WTC11 (cell line): ENCODE measurements at places on chromosomes 6 and 20.

DNA sequence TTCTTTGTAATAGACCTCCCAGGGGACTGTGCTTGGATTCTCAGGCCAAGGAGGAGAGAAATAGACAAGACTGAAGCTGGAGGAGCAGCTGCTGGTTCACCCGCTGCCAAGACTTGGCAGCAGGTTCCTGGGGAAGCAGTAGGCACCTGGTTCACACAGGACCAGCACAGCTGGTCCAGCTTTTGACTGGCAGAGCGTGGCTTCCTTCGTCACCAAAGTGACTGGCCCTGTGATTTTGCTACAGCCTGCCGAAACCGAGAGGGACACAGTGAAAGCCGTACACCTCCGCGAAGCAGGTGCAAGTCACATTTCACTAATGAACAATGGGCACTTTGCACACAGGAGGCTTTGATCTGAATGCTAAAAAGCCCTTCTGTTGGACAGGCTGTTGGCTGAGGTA lies 199.0 kb downstream of the RNF144B start:
- DNase-seq: no peak

GRCh38 chr20:61117725-61118124 lies 134.3 kb upstream of the CDH4 start:
- DNase-seq: no peak

GRCh38 chr6:157037165-157037564 lies 260.0 kb downstream of the ARID1B start:
- no peak for DNase-seq

DNA sequence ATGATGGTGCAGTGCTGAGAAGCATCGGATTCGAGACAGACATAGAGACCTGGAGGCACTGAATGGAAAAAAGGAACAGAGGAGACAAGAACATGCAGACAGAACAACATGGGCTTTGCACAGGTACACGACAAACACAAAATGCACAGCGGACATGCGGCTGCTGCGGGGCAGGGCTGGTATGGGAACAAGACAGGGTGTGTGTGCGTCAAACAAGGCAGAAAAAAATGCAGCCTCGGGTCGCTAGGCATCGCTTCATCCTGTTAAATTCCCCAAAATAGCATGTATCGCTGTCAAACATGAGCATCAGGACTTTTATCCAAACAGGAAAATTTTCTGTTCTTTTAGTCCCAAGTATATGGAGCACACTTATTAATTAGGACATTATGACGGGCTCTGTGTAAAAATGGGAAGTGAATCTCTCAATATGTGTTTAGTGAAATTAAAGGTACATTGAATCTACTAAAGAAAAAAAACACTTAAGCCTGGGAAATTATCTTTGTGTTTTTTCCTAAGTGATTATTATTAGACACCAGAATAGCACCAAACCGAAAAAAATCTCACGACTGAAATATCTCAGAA lies 36.1 kb upstream of the TBXT start:
- DNase-seq: no peak

DNA sequence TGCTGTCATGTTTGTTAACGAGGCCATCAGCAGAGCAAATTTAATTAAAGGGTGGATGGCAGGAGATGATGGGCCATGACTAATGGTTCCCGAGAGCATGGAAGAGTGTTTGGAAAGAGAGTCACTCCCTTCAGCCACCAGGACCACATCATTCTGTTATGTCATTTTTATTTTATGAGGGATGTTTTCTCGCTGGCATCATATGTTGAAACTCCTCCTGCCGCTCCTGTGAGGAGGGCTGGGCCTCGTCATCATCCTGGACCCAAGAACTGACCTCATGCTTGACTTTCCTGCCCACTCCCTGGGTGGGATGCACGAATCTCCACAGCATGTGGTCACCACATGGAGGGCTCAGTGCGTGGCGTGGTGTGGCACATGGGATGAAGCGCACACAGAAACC lies 86.4 kb upstream of the FRMD1 start:
- no peak for DNase-seq

DNA sequence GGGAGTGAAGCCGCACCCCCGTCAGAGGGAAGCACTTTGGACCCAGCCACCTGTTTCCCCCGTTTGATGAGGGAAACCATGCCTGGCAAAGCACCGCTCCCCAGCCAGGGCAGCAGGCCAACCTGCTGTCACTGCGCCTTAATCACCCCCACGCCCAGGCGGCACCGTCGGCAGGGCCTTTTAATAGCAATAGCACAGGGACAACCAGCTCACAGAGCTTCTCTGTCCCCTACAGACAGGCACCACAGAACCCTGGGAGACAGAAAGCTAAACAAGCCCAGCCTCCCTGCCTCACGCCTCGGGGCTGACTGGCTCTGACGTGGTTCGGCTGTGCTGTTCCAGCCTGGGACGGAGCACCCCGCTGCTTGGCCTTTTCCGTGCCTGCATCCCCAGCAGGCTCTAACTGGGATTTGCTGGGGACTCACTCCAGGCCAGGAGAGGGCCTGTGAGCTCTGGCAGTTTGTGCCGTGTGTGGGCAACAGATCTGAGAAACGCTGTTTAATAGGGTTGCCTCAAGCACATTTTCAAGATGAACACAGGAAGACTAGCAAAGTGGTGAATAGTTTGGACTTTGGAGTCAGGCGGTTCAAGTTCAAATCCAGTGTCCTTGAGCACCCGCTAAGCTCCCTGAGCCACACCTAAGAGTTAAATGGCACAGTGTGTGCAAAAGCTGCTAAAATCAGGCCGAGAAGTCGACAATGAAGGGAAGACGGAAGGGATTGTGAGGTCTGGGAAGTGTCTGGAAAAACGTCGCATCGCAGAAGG lies 223.8 kb downstream of the NRN1 start:
- no peak for DNase-seq

GRCh38 chr20:46520976-46521579 lies 7.7 kb upstream of the ZNF334 start:
- DNase-seq: peak; percentile 77

- no peak for DNase-seq
These were observed 27.5 kb downstream of the HLA-F start for GRCh38 chr6:29750709-29751108.

- DNase-seq: no peak
These were observed 13.7 kb downstream of the C6orf132 start for GRCh38 chr6:42128460-42129359.

DNA sequence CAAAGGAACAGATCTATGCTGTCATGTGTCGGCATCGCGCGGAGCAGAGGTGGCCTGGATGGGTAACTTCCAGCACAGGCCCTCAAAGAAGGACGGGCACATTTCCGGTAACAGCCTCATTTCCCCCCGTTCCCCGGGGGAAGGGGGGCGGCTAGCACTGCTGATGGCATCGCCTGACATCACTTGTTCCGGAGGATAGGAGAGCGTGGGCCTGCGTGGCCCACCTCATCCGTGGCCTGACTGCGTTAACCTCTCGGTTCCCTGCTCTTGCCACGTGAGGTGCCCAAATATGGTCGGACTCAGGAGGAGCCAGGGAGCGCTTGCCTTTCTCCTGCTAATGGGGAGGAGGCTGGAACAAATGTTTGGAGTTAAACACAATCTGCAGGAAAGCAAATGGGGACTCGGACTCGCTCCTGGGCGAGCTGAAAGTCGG lies at the start of gene AKAP12:
Gene AKAP12, plus strand, starts transcription at position 365 of the 433 bp plus-strand sequence. CDS start 596 bp downstream, outside the sequence.
- peak; percentile 47 for DNase-seq

GRCh38 chr20:61970357-61970756 lies 95.3 kb downstream of the TAF4 start:
- DNase-seq: no peak

GRCh38 chr6:133392015-133392414 lies 150.9 kb downstream of the EYA4 start:
- no peak for DNase-seq

DNA sequence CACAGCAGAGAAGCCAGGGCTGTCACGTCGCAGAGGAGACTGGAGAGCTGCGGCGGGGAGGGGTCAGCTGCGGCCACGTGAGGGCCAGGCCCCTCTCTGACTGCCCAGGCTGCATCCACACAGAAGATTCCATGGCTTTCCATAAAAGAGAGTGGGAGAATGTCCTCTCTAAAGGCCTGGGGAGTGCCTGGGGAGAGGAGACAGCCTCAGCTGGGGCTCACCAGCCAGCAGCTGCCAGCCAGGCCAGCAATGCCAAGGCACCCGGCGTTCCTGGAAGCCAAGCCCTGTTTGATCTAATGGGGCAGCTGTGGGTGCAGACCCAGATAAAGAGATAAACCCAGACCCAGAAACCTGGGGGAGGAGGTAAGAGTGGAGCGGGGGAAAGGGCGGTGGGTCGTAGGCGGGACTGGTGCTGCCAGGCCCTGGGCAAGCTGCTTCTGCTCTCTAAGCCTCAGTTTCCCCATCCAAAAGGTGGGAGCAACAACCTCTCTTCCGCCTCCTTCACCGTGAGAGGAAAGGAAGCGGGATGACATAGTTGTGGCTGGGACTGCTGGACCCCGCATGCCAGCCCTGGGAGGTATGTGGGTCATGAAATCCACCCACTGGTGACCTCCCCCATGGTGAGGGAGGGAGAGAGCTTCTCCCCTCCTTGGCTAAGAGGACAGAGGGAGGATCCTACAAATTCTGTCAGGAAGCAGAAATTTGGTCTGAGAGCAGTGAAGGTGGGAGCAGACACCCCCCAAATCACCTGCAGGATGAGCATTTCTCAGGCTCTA lies 3.1 kb upstream of the OSBPL2 start:
- DNase-seq: no peak

DNA sequence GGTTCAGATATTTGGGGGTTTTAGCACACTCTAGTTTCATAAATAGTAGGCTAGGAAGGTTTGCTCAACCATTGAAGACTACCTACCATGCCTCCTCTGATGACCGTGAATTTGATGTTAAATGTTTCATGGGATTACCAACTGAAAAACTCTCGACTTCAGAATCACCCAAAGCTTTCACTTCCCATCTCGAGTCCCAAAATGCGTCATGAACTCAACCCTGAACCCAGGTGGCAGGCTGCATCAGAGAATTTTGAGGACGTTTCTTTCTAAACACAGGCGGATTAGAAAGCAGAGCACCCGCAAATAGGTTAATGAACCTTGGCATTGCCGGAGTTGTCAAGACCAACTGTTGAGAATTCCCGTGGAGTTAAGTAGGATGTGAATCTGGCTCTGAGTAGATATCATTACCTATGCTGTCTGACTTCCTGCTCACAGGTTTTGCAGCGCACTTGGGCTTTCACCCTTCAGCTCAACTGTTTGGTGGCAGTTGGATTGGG lies 98.4 kb upstream of the ADTRP start:
- DNase-seq: no peak

DNA sequence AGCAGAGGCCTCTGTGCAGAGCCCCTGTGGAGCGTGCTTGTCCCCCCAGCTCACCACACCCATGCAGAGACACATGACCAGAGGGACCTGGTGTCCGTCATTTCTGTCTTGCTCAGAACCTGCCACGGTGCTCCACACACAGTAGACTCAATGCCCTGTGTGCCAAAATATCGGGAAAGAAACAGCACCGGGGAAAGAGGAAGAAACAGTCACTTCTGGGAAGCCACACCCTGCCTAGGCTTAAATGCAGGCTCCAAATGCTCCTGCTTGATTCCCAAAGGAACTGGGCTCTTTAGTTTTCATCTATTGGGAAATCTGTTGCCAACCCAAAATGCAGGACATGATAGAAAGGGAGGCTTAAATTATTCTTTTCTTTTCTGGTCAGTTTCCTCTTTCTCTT lies 503.9 kb downstream of the CD83 start:
- DNase-seq: no peak

DNA sequence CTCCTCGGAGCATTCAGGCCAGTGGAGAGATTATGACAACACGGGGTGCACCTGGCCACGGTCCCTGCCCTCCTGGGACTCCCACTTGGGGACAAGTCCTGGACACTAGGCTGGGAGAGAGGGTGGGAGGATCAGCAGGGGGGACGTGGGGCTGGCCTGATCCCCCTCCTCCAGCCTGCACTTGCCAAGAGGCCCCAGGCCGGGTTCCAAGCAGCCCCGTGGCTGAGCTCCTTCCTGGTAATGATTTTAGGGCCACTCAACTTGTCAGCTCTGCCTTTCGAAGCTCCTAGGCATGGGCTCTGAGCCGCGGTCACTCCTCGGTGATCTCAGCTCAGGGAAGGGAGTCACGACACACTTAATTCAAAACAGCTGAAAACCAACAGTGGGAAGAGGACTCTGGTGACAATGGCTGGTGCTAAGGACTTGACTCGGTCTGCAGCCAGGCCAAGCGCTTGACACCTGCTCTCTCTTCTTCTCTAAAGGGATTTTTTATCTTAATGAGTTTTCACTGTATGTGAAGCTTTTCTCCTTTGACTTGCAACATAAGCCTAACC lies 161.7 kb downstream of the BMP7 start:
- DNase-seq: no peak

- no peak for DNase-seq
These were observed 211.4 kb downstream of the FUT9 start for GRCh38 chr6:96227135-96227534.

GRCh38 chr6:109062767-109063352 lies 31.8 kb downstream of the SESN1 start:
- no peak for DNase-seq

DNA sequence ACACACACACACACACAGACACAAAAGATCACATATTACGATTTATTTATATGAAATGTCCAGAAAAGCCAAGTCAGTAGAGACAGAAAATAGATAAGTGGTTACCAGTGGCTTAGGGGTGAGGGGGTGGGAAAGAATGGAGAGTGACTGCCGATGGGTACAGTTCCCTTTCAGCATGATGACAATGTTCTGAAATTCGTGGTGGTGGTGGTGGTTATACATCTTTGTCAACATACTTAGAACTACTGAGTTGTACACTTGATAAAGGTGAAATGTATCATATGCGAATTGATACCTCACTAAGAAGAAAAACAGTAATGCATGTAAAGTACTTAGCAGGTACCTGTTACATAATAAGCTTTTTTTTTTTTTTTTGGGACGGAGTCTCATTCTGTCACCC lies 124.3 kb downstream of the SCAF8 start:
- no peak for DNase-seq

DNA sequence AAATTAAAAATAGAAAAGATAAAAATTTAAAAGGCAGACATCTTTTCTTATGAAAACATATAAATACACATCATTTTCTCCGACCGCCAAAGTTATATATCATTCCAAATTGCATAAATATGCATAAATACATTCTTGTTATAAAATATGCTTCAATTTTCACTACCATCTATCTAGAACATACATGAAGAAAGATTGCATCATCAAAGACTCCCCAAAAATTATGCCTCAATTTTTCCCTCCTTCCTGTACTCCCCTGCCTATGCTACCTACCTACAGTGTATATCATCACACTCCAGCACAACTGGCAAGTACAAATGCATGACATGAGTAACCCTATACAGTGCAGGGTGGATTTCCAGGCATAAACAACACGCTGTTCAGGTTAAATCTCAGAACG lies 49.9 kb upstream of the TENT5A start:
- DNase-seq: no peak

GRCh38 chr20:45842169-45842812 lies 8.7 kb downstream of the SNX21 start:
- DNase-seq: no peak

- DNase-seq: no peak
These were observed 14.3 kb downstream of the KIF13A start for GRCh38 chr6:17972978-17973622.

GRCh38 chr20:53284696-53285095 lies 308.9 kb downstream of the ZNF217 start:
- no peak for DNase-seq
